ENCODE measurements at places on chromosomes 12 and 14.

GRCh38 chr14:66288511-66288910 lies 197.7 kb upstream of the CCDC196 start:
- no peak for DNase-seq

- no peak for DNase-seq
Measured at GRCh38 chr14:84541018-84541417, 988.9 kb upstream of the FLRT2 start.

- DNase-seq = no peak
Measured at GRCh38 chr12:112163056-112163455, 37.7 kb downstream of the TRAFD1 start.

DNA sequence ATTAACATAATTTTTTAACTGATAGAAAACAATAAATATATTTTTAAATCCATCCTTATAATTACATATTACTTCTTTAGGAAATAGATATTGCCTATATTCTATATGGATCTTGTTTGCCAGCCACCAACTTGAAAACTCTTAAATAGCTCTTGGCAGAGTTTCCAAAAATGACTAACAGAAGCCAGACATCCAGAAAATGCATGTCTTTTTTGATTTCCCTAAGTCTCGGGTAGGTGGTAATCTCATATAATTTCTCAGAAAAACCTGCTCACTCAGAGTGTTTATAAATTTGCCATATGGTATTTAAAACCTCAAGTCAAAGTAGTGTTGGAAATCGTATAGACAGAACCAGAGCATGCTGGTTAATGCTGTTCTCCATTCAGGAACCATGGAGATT lies 360.4 kb upstream of the FOXG1 start:
- DNase-seq = no peak

- no peak for DNase-seq
Measured at GRCh38 chr14:98623788-98624415, 648.1 kb downstream of the BCL11B start.

- no peak for DNase-seq
Measured at GRCh38 chr12:24226745-24227350, 277.4 kb upstream of the SOX5 start.

GRCh38 chr12:105427883-105428282 lies 97.4 kb downstream of the C12orf75 start:
- no peak for DNase-seq

- no peak for DNase-seq
Measured at GRCh38 chr14:103584326-103584915, 21.7 kb downstream of the COA8 start.
